ENCODE measurements at places on chromosomes 6 and 20.

DNA sequence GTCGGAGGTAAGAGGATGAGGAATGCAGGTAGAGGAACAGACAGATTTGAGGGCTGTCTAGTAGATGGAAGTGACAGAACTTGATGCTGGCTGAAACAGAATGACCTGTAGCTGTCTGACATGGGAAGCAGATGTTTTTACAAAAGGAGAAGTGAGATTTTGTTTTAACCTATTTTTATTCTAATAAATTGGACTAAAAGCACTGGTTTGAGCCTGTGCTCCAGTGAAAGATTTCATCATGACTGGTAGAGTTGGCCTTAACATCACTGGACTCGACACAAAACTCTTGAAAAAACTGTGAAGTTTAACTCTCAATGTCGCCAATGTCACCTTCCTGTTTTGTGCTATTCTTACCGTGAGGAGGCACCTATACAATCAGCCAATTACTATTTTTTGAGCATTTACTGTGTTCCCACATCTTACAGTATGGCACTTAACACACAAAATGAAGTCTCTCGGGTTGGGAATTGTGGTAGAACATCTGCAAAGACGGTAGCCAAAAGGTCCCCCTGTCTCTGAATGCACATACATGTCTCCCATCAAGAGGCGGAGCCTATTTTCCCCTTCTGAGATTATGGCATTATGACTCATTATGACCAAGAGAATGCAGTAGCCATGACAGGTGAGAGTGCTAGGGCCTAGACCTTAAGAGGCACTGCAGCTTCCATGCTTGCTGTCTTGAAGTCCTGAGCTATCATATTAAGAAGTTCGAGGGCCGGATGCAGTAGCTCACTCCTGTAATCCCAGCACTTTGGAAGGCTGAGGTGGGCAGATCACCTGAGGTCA lies 93.2 kb downstream of the FOXF2 start:
- no peak for DNase-seq

DNA sequence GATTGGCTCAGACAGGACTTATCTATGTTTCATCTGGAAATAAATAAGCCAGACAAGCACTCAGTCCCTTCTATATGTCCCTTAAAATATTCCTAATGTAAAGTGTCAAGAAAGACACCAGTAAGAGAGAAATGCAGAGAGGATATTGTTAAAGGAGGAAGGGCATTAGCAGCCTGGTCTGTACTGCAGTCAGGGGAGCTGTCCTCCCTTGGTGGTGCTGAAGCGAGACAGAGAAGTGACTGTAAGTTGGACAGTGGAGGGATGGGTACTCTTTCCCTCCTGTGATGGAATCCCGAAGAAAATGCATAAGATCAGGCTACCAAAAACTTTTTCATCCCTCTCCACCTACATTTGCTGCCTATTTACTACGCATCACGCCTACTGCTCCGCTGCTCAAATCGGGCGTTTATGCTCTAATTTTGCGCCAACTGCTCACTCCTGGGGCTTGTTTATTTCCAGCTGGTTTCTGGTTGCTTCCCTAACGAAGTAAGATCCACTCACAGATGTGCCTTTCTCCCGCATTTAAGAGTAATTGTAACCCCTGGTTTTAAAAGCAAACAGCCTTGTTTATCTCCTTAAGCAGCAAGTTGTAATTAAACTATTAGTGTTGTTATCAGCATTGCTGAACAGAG lies 35.2 kb downstream of the PHACTR1 start:
- DNase-seq = peak; percentile 6

GRCh38 chr20:48864738-48865318 lies 37.0 kb upstream of the PREX1 start:
- DNase-seq = no peak

- no peak for DNase-seq
Measured at GRCh38 chr20:36881331-36881730, 5.4 kb downstream of the TLDC2 start.

DNA sequence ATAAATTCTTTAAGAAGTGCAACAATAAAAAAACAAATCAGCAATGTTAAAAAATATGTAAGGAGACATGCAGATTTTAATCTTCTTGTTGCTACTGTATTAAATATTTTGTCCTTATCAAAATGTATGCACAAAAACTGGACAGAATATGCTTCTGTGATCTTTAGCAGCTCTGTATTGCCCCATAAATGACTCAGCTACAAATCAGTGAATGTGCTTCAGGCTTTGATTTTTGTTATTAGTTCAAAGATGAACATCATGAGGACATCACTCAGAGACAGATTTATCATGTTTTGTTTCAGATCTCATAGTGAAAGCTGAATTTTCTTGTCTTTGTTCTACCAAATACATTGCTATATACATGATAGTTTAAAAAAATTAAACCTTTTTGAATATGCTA lies 312.4 kb downstream of the GRIK2 start:
- no peak for DNase-seq

DNA sequence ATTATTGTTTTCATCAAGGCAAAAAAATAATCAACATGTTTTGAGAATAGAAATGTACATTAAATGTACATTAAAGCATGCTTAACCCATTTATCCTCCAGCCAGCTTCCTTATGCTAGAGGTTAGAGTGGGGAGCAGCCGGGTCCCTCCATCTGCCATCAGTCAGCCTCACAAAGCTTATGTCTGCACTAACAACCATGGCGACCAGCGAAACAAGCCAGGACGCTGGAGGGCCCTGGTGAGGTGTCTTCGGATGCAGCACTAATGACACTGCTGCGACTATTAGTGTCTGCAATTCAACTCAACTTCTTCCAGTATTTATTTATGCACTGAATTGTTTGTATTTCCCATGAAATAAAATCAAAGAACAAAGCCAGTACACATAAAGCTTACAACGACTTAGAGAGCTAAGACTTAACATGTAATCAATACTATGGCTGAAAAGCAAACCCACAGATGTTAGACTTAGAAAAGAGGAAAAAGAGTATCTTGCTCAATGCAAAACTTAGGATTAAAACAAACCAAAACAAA lies 6.8 kb downstream of the CLDN20 start:
- no peak for DNase-seq

DNA sequence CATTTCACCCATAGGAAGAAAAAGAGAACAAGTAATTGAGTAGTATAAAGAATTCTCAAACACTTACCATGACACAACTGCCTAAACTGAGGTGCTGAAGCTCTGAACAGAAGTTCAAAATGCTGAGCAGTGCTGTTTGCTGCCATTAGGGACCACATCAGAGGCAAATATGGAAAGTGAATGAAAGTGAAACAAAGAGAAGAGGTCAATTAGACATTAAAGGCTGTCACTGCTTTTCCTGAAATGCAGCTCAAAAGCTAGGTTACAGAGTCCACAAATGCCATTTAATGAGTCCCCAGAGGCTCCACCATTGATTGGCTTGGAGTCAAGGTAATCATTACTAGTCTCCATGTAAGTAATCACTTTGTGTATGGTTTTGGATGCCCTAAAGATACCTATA lies 46.1 kb downstream of the POU3F2 start:
- DNase-seq = no peak

DNA sequence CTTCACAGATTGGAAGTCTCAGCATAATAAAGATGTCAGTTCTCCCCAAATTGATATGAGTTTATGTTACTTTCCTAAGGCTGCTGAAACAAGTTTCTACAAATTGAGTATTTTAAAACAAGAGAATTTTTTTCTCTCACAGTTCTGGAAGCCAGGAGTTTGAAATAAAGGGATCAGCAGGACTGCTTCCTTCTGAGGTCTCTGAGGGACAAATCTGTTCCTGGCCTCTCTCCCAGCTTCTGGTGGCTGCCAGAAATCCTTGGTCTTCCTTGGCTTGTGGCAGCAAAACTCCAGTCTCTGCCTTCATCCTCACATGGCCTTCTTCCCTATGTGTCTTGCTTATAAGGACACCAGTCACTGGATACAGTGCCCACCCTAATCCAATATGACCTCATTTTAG lies 136.1 kb downstream of the TFAP2A start:
- DNase-seq = no peak

- DNase-seq = no peak
Measured at GRCh38 chr6:139164001-139164400, 29.1 kb downstream of the HECA start.

DNA sequence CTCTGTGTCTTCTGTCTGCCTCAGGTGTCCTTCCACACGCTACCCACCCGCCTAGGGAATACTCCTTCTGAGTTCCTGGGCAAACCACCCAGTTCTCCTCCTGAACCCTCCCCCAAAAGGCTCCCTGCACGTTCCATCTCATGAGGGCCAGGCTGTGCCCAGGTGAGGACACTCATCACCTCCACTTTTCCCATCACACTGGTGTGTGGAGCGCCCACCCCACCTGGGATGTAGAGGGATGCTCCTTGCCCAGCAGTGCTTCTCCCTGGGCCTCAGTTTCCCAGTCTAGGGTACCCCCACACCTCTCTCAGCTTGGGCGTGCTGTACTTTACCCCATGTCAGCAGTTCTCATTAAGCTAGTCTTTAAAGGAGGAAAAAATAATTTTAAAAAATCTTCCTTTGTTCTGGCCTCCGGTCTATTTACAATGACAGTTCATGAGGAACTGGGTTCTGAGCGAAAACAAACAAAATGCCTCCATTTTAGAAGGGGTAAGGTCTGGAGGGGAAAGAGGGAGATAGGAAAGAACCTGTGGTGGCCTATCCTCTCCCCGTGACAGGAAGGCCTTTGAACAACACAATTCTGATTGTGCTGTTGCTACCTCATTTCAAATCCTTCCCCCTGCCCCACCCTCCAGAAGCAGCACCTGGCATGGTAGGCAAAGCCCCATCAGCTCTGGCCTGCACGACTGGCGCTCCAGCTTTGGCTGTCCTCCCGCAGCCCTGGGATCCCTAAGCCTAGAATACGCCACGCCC lies 1.7 kb upstream of the C20orf203 start:
- no peak for DNase-seq

- DNase-seq = no peak
Measured at GRCh38 chr6:89941031-89941762, 46.9 kb downstream of the GJA10 start.

DNA sequence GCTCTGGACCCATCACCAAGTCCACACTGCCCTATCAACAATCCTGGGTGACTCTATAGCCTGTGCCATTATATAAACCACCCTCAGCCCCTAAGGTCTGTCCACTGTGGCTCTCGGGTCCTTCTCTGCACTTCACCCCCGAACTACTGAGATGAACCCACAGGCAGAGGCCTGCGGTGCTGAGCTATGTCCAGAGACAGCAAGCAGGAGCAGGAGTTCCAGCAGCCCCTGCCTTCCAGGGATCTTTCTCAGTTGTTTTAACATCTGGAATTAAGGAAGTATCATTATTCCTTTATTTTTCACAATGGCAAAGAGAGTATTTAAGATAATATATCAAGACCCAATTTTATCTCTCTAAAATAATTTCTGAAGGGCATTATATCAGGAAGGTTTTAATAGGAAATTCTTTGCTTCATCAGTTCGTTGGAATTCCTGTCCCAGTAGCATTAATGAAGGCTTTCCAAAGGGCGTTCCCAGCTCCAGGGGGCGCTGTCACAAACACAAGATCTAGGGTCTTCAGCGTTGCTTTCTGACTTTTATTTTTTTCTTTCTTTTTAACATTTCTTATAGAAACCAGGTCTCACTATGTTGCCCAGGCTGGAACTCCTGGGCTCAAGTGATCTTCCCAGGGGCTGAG lies 27.3 kb downstream of the RRBP1 start:
- no peak for DNase-seq

DNA sequence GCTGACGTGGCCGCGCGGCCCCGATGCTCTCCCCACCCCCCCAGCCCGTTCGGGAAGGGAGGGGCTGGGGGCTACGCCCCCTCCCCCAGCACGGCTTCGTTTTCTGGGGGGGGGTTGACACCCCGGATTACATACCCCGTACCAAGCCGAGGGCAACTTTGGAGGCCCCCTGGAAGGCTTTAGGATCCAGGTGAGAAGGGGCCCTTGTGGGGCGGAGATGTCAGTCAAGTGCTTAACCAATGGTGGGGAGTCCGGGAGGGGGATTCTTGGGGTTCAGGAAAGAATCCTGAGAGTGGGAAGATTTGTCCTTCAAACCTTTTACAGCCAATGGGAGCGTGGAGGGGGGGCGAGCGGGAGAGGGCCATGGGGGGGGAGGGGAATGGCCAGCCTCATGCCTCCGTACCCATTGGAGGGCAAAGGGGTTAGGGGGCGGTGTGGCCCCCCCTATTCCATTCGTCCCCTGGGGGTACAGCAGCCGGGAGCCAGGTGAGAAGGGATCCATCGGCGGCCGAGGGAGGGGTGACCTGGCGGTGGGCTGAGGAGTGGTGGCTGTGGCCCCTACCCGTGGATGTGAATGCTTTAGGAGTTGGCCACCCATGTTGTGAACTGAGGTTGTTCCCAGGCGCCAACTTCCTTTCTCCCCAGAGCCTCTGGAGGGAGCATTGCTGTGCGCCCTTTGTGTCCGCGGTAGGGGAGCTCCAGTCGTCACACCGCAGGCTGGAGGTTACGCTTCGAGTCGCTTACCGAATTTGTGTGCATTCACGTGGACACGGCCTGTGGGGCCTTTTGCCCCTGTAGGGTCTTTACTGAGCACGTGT lies 682 bp downstream of the BRD2 start:
- DNase-seq = peak; percentile 57

DNA sequence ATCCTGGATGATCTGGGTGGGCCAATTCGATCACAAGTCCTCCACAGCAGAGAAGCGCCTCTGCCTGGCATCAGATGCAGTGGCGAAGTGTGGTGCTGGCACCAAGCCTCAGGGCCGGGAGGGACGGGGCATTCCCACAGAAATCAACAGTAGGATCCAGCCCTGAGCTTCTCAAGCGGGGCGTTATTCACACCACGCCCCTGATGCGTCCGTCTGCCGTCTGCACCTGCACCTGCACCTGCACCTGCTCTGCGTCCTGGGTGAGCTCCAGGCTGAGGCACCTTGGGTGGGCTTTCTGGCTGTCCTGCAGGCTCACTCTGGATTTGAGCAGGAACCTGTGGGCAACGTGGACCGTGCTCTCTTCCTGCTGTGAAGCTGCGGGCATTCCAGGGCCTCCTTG lies 13.8 kb upstream of the NTSR1 start:
- DNase-seq = no peak

DNA sequence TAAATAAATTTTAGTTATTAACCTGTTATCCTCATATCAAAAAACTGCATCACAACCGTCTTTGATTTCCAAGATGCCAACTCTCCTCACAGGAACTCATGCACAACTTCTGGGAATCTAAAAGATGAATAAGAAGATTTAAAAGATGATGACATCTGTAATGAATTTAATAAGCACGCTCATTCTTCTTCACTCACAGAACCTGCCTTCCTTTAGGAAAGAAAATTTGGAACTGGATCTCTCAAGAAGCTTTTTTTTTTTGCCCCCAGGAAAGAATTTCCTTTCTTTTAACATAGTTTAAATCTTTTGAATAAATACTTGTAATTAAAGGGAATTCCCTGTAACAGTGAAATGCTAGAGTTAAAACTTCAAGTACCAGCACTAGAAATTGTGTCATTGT lies 161.5 kb downstream of the HIVEP2 start:
- DNase-seq = no peak
